ENCODE measurements at places on chromosomes 2 and 18. TPM values are rescaled to one million over a fixed set of nuclear protein-coding genes. Genes with fewer than 3 reads are reported as not detected.

Gene SLC30A3
- total RNA-seq = 0.11 TPM

Gene LRRC30
- not detected for total RNA-seq

Gene MORN2
- total RNA-seq = 21.6 TPM

Gene ZNF804A
- total RNA-seq = 0.22 TPM

Gene SP100
- 73.0 TPM for total RNA-seq
